Ecto neural progenitor cell (in vitro differentiated cells): ENCODE measurements at places on chromosomes 6 and 20.

DNA sequence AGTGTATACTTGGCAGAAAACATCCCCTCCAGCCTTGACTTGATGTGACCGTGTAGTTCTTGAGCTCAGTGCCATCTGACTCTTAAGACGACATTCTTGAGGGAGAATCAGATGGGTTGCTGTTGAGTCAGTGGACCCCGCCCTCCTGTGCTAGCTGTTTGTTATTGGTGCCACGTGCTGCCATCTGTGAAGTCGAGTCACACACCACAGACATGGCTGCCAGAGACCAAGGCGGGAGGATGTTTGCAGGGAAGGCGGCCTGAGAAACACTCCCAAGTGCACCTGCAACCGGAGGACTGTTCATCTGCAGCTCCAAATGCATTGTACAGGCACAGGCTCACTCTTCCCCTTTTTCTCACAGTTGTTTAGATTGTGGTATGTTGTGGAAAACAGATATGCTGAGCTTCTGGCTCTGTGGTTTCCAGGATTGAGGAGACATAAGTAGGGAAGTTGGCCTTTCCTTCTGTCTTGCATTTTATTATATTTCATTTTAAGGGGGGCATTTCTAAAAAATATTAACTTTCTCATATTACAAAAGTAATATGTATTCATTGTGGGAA is 345.3 kb upstream of the ZFP64 start:
- no peak for DNase-seq

DNA sequence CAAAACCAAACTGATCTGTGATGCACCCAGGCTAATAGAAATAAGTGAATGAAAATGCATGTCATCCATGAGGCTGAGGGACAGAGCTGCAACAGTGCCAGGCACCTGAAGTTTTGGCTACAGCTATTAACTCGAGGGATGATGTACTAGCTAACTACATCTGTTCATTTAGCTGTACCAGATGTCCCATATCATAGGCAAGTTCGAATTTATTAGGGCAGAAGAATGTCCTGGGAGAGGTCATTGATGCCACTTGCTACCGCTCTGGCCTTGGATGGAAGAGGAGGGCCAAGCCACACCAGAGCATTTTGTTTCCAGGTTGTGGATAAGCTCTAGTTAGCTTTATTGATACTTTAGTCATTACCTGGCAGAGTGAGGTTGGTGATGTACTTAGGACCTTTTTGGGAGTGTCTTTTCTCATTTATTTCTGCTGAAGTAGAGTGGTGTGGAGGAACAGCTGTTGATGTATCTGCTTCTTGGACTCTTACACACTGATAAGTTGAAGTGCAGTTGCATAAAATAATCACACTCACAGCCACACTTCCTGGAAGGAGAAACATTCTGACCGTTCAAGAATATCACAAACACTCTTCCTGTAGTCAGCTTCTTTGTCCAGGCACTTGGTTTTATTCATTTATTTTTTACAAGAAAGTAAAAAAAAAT is 8.2 kb downstream of the ZFAND3 start:
- DNase-seq, result no peak

DNA sequence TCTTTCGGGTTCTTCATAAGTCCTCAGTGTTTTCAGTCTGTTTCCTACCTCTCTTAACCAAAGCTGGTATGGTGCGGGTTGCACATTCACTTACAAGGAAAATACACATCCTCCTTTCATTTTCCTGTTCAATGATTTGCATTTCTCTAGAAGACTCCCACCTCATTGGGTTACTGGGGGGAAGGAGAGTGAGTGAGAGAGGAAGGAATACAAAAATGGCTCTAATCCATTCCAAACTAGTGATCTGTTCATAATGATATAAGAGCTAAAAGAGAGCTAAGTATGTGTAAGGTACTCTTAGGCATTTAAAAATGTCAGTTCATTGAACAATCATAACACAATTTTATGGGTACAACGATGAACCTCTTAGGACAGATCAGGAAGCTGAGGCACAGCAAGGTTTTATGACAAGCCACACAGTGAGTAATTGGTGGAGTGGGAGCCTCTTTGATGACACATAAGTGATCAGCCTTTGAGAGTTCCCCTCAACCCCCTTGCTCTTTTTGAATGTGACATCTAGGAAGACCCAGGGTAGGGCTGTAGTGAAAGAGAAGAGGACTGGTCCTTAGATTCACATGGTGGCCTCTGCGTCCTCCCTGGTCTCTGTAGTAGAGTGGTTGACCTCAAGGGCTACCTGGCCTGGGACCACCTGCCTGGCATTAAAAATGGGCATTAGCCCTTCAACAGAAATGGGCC is 328.4 kb upstream of the SOX4 start:
- DNase-seq, result no peak

GRCh38 chr20:45828589-45828988 is 1.5 kb upstream of the TNNC2 start:
- no peak for DNase-seq

GRCh38 chr6:138882369-138883017 is 86.6 kb downstream of the ECT2L start:
- DNase-seq, result no peak

GRCh38 chr6:70282919-70283461 is 19.9 kb downstream of the COL9A1 start:
- peak; percentile 78 for DNase-seq

DNA sequence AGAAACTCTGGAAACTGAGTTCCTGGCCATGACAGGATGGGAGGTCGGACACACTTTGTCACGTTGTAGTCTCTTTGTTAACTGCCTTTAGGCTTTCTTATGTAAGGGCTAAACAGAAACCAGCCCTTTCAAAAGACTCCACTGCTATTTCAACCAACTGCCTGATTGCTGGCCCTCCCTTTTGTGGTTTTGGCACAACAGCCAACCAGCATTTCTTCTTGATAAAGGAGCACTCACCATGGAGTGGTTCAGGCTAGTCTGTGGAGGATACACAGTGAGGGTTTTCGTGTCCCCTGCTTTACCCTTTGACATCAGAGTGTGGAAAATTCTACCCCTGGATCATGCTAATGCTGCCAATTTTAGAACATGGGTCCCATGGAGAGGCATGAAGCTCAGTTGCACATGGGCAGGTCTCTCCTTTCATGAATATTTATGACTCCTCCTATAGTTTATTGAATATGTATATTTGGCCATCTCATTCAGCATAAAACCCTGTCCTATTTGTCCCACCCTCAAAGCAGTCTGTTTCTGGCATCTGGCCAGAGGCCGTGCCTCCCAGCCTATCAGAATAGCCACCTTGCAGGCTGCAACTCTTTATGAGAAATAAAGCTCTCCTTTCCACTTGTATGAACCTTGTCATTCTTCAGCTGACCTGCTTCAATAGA is 148.3 kb downstream of the HS3ST5 start:
- DNase-seq, result no peak

DNA sequence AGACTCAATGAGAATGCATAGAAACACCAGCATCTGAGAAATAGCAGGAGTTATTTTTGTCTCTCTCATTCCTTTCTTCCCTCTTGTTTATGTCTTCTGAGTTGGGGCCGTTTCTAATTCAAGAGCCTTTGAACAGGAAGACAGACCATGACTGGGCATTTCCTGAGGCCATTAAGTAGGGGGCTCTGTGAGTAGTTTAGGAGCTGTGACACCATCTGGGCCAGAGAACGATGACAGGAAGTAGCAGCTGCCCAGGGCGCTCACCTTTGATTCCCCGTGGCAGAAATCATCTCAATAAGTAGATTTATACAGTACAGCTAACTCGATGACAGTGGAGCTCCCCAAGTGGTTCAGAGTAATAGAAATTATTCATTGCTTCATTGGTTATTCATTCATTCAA is 298.4 kb upstream of the PLN start:
- no peak for DNase-seq

DNA sequence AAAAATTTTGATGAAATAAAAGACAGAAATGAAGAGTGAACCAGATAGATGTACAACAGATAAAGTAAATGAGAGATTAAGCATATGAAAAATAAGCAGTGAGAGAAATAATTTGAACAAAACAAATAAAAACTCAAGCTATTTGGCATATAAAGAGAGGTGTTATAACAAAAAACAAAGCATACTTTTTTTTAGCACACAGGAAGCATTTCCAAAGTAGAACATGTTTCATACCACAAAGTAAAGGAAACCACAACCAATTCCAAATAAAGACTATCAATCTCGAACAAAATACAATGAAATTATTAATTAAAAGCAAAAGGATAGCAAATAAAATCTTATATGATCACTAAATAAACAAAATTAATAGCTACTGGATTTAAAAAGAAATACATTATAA is 6.8 kb downstream of the THEMIS start:
- no peak for DNase-seq

DNA sequence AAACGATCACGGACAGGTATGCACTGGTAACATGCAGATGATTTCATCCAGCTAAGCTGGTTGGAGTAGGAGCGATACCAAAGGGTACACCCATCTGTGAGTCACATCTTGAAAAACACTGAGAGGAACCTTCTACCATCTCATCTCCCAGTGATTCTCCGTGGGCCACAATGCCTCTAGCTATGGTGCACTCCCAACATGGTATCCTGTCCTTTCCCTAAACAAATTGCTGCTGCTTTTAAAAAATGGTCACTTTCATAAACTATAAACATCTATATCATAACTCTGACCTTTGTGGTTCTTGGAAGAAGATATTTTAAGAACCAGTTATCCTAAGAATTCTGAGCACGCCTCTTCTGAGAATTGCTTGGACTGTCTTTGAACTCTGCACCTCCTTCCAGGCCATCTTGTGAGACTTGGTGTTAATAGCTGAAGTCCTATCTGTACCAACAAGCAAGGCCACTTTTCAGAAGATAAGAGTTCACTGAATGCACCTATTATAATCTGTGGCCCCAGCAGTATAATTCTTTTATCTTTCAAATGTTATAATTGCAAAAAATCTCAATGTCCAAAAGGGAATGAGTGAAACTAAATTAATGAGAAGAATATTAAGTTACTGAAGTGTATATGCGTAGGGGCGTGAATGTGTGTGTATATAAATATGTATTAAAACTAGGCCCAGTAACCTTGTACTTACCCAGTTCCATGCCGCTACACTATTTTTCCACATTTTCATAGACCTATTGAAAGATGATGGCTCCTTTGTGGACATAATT is 70.5 kb upstream of the TPD52L1 start:
- DNase-seq, result no peak

- no peak for DNase-seq
Measured at GRCh38 chr6:11083491-11083890, 10.1 kb upstream of the SMIM13 start.

GRCh38 chr6:1378065-1379016 is 11.0 kb upstream of the FOXF2 start:
- DNase-seq, result peak; percentile 67

- no peak for DNase-seq
Measured at GRCh38 chr20:12203981-12204380, 286.3 kb downstream of the BTBD3 start.

GRCh38 chr6:94095961-94096360 is 676.6 kb upstream of the EPHA7 start:
- no peak for DNase-seq

- DNase-seq, result no peak
Measured at GRCh38 chr6:54194067-54194466, 82.8 kb downstream of the MLIP start.

- no peak for DNase-seq
Measured at GRCh38 chr6:166561771-166562359, 24.6 kb downstream of the RAMACL start.

GRCh38 chr6:166691746-166692145 is 64.7 kb upstream of the RPS6KA2 start:
- DNase-seq, result no peak

DNA sequence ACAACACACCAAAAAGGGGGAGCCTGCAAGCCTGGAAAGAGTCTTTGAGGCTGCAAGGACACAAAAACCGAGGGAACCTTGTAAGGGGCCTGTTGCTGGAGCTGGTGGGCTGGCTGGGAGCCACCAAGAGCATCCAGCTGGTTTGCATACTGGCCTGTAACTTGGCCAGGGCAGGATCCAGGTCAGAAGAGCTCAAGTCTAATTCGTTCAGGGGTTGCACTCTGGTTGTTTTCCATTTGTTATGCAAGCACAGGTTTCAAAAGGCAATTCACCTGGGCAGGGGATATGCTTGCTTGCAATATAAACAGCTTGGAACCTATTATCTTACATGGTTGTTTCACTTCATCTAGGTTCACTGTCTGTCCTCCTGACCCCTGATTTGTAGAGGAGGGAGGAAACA is 98.3 kb upstream of the GCM1 start:
- no peak for DNase-seq

DNA sequence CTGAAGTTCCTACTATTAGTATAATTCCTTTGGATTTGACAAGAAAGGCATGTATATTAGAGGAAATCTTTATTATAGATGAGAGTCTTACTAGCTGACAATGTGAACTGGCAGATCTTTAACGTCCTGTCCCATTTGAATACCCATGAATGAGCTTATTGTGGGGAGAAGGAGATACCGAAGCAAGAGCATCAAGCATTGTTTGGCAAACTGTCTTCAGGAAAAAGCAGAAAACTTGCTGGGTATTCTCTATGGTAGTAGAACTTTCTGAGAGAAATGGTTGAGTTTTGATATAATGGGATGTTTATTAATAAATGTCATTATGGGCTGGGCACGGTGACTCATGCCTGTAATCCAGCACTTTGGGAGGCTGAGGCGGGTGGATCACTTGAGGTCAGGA is 18.3 kb downstream of the RSPO3 start:
- DNase-seq, result no peak

GRCh38 chr6:27870291-27870870 is 41.8 kb downstream of the OR2B2 start:
- no peak for DNase-seq

GRCh38 chr20:21767739-21768223 is 62.3 kb downstream of the PAX1 start:
- peak; percentile 86 for DNase-seq

GRCh38 chr6:85044361-85044760 is 280.0 kb upstream of the TBX18 start:
- DNase-seq, result no peak

GRCh38 chr20:35151736-35152135 is 4.6 kb upstream of the EDEM2 start:
- DNase-seq, result no peak

- no peak for DNase-seq
Measured at GRCh38 chr6:5359417-5359816, 98.1 kb downstream of the FARS2 start.

GRCh38 chr6:4970739-4971395 is 33.0 kb downstream of the RPP40 start:
- no peak for DNase-seq

- no peak for DNase-seq
Measured at GRCh38 chr6:108163267-108163643, 2.6 kb upstream of the NR2E1 start.

- no peak for DNase-seq
Measured at GRCh38 chr6:154361476-154361875, 4.9 kb upstream of the IPCEF1 start.

DNA sequence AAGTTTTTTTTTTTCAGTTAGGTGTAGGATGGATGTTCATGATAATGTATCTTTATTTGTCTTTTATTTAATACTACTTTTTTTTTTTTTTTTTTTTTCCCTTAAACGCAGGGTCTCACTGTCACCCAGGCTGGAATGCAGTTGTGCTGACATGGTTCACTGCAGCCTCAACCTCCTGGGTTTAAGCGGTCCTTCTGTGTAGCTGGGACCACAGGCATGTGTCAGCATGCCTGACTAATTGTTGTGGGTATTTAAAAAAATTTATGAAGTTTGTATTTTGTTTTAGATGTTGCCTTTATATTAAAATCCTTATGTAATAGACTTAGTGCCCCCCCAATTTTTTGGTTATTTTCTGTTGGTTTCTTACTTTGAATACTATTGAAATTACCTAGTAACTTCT is 42.6 kb downstream of the NCOA3 start:
- DNase-seq, result no peak
